Coronary artery (tissue), 2 donors: ENCODE measurements at places on chromosomes 2 and 18.

DNA sequence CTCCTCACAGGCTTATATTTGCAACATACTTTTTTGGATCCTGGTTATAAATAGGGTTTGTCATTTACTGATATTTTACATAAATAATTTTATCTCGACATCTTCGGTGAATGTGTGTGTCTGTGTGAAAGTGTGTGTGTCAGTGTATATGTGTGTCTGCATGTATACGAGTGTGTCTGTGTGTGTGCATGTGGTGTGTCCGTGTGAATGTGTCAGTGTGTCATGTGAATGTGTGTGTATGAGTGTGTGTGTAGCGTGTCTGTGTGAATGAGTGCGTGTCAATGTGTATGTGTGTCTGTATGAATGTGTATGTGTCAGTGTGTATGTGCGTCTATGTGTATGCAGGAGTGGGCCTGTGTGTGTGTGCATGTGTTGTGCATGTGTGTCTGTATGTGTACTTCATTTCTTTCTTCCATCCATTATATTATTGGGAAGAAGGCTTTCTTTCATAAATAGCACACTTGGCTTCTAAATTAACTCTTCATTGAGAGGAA is 161.6 kb downstream of the ST6GAL2 start:
- DNase-seq = no peak

- DNase-seq = no peak
Observed at GRCh38 chr2:8285081-8285480, 396.8 kb upstream of the ID2 start.

DNA sequence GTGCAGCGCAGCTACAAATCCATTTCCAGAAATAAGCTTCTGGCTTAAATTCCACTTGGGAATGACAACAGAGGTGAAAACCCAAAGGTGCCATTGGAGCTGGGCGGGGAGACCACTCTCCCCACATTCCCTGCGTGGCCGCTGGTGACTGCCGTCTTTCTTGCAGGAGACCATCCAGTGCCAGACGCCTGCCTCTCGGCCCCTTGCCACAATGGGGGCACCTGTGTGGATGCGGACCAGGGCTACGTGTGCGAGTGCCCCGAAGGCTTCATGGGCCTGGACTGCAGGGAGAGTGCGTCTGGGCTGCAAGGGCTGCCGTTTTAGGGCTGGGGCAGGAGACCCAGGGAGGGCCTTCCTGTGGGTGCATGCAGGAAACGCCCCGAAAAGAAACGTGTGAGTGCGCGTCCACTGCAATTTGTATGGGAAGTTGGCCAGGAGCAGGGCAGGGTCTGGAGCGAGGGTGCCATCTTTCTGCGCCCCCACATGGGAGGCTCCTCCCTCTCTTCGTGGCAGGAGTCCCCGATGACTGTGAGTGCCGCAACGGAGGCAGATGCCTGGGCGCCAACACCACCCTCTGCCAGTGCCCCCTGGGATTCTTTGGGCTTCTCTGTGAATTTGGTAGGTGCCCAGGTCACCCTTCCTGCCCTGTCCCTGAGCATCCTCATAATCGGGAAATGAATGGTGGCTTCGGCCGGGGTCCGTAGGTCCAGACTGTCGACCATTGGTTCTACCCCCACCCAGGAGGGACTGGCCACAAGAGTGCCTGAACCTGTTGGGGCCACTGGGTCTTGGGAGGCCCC is 49.9 kb downstream of the SNED1 start:
- DNase-seq = no peak

- DNase-seq = no peak
Observed at GRCh38 chr2:227834916-227835650, 21.4 kb downstream of the CCL20 start.

DNA sequence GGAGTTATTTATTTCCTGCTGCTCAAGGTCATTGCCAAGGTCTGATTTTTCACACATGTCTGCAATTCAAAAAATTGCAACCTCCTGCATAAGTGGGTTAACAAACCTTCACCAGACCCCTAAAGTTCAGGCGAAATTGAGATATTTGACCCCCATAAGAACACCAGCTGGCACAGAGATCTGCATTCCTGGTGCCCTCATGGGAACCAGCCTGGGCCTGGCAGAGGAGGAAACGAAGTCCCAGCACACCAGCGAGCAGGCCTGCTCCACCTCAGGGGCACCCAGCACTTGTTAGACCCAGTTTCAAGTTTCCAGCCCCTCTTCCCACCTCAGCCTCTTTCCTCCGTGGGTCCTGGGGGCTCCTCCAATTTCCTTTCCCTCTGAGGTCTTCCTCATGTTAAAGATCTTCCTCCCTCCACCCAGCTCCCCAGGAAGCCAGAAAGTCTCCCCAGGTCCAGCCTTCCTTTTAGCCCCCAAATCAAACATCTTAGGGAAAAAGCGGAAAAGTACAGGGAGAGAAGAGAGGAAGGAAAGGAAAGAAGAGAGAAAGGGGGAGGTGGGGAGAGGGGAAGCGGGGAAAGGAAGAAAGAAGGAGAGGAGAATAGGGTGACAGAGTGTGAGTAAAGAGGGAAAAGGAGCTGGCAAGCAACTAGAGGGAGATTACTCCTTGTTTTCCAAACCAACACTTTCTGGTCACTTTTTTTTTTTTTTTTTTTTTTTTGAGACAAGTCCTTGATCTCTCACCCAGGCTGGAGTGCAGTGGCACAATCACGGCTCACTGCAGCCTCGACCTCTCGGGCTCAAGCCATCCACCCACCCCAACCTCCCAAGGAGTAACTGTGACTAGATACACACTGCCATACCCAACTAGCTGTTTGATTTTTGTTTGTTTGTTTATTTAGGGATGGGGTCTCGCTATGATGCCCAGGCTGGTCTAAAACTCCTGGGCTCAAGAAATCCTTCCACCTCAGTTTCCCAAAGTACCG is 3.9 kb upstream of the C2orf72 start:
- DNase-seq = no peak

GRCh38 chr18:53843113-53843760 is 381.2 kb downstream of the MBD2 start:
- no peak for DNase-seq

GRCh38 chr2:121283670-121284462 is 1.1 kb downstream of the TFCP2L1 start:
- DNase-seq = no peak

DNA sequence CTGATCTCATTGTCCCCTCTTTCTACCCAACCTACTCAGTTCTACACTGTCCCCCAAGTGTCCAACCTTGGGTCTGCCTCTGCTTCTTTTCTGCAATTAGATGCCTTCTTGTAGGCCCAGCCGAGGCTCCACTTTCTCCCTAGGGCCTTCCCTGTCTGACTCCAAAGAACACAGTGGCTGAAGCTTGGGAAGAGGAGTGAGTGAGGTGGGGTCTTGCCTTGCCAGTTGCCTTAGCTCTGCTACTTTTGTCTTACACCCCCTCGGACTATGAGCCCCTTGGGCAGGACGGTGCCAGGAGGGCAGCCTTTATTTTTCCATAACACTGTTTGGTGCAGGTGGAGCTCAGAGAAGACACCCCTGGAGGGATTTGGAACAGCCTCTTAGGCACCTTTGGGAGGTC is 345.1 kb downstream of the CYP26B1 start:
- peak; percentile 56 for DNase-seq
